ENCODE measurements at places on chromosomes 7 and 10. TPM values are rescaled to one million over a fixed set of nuclear protein-coding genes. Genes with fewer than 3 reads are reported as not detected.

The ACTL6B gene
- 15.7 TPM for polyA plus RNA-seq

The GNGT1 gene
- polyA plus RNA-seq: not detected

The ADD3 gene
- polyA plus RNA-seq: 102 TPM

The RASA4B gene
- 10.8 TPM for polyA plus RNA-seq

The ZC3HAV1 gene
- 0.78 TPM for polyA plus RNA-seq

The OIT3 gene
- polyA plus RNA-seq: 0.39 TPM

The SPDYE5 gene
- polyA plus RNA-seq: 0.25 TPM

The MYH16 gene
- not detected for polyA plus RNA-seq

The POLL gene
- polyA plus RNA-seq: 1.5 TPM

The ECHDC3 gene
- polyA plus RNA-seq: not detected

The ZNF138 gene
- 42.4 TPM for polyA plus RNA-seq

The GPR26 gene
- 0.67 TPM for polyA plus RNA-seq

The NPY4R gene
- not detected for polyA plus RNA-seq

The RBM17 gene
- 15.9 TPM for polyA plus RNA-seq

The ASIC3 gene
- 3.1 TPM for polyA plus RNA-seq

The FKBP9 gene
- 87.0 TPM for polyA plus RNA-seq

The GJD4 gene
- polyA plus RNA-seq: not detected

The ITIH5 gene
- not detected for polyA plus RNA-seq

The LARP4B gene
- 11.4 TPM for polyA plus RNA-seq

The DYNC1I1 gene
- polyA plus RNA-seq: 92.1 TPM

The SPDYE2 gene
- not detected for polyA plus RNA-seq

The CYP2C19 gene
- 0.94 TPM for polyA plus RNA-seq

The GATA3 gene
- not detected for polyA plus RNA-seq

The FAM241B gene
- 18.0 TPM for polyA plus RNA-seq

The HOXA10 gene
- polyA plus RNA-seq: not detected

The ACBD7 gene
- 3.3 TPM for polyA plus RNA-seq

The RBP3 gene
- not detected for polyA plus RNA-seq

The SLC18A2 gene
- polyA plus RNA-seq: 1.1 TPM

The FAM20C gene
- polyA plus RNA-seq: 10.9 TPM

The VSTM2A gene
- polyA plus RNA-seq: 1.7 TPM

The C10orf53 gene
- 5.7 TPM for polyA plus RNA-seq

The SORCS1 gene
- not detected for polyA plus RNA-seq

The IQUB gene
- 0.34 TPM for polyA plus RNA-seq

The SYT15 gene
- polyA plus RNA-seq: 0.81 TPM

The ZNF3 gene
- 3.4 TPM for polyA plus RNA-seq

The FRAT1 gene
- polyA plus RNA-seq: 0.64 TPM

The COBL gene
- 7.3 TPM for polyA plus RNA-seq

The NPTX2 gene
- 15.1 TPM for polyA plus RNA-seq

The TMEM176B gene
- polyA plus RNA-seq: 2.5 TPM

The DPP6 gene
- polyA plus RNA-seq: 60.8 TPM

The GRM3 gene
- 25.7 TPM for polyA plus RNA-seq

The FAM25C gene
- not detected for polyA plus RNA-seq

The ASZ1 gene
- polyA plus RNA-seq: not detected

The MUC12 gene
- polyA plus RNA-seq: not detected

The AFAP1L2 gene
- 0.62 TPM for polyA plus RNA-seq

The SMKR1 gene
- polyA plus RNA-seq: 4.8 TPM

The HOGA1 gene
- 2.7 TPM for polyA plus RNA-seq

The SUN3 gene
- polyA plus RNA-seq: not detected

The NUTM2B gene
- not detected for polyA plus RNA-seq

The PROSER2 gene
- 0.26 TPM for polyA plus RNA-seq

The NPSR1 gene
- not detected for polyA plus RNA-seq

The WEE2 gene
- not detected for polyA plus RNA-seq

The CLEC5A gene
- polyA plus RNA-seq: not detected

The NAT16 gene
- not detected for polyA plus RNA-seq

The METTL27 gene
- 1.1 TPM for polyA plus RNA-seq

The BAG3 gene
- 29.2 TPM for polyA plus RNA-seq
